Thymus (tissue), 14 donors: ENCODE measurements at places on chromosomes 6 and 20. TPM values are rescaled to one million over a fixed set of nuclear protein-coding genes. Genes with fewer than 3 reads are reported as not detected.
A peak's percentile ranks its signal among the peaks of the same experiment; 100 is the strongest.

The RIPPLY2 gene
- total RNA-seq = 0.28 TPM

The NRSN1 gene
- total RNA-seq = 0.05 TPM

The EPB41L1 gene
- 3.1 TPM for total RNA-seq

The TRIM31 gene
- 0.28 TPM for total RNA-seq

The LRFN2 gene
- 0.38 TPM for total RNA-seq

The LY6G6C gene
- not detected for total RNA-seq

GRCh38 chr6:32439602-32440214, at the start of gene HLA-DRA:
Gene HLA-DRA (plus strand): TSS chr6:32439887. CDS start chr6:32439951, 64 bp downstream.
- peak; percentile 86 for DNase-seq

- DNase-seq = no peak
Observed at GRCh38 chr6:155549928-155550327, 94.3 kb upstream of the NOX3 start.

DNA sequence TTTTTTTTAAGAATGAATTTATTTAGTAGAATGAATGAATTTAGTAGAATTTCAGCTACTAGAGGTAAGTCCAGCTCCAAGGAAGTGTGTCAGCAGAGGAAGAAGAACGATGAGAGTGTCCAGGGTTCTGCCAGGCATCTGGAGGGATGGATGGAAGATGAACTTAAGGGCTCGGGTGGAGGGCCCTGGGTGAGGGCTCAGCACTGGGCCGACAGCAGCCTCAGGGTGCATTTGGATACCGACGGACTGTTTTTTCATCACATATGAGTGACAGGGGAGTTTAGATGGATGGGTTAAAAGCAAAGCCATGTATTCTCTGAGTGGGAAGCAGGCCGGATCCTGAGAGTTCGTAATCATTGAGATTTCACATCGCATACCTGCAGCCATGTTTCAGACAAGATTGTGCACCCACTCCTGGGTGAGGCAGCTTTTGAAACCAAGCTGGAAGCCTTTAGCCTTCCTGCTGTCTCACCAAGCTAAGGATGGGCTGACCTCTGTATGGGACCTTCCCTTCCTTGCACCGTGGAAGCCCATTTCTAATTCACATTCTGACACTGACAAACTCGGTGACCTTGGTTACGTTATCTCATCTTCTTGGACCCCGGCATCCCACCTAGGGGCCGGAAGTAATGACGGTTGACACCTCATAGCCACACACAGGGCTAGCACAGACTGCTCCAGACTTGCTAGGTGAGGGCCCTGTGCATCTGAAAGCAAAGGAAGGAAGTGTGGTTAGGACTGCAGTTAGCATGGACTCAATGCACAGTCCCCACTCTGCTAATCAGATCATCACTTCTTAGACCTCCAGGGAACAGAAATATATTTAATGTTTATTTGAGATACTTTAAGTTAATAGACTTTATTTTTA, 228.5 kb downstream of the SLC24A3 start:
- DNase-seq = no peak

- DNase-seq = peak; percentile 1
Observed at GRCh38 chr20:63102721-63103375, 96.1 kb upstream of the BHLHE23 start.

DNA sequence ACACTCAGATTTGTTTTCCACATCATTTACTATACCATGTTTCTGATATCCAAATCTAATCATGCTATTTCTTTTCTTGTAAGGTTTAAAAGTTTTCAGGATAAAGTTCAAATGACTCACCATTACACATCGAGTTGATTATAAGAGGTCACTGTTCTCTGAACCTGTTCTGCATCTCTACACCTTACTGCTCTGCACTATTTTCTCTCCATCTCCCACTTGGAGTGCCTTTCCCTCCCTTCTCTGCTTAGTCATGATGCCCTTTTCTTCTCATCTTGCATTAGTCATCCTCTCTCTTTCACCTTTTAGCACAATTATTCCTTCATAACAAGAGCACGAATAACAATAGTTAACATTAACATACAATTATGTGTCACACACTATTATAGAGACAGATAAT, 37.5 kb upstream of the FUT9 start:
- no peak for DNase-seq

GRCh38 chr20:39602649-39603048, 640.5 kb downstream of the DHX35 start:
- no peak for DNase-seq

DNA sequence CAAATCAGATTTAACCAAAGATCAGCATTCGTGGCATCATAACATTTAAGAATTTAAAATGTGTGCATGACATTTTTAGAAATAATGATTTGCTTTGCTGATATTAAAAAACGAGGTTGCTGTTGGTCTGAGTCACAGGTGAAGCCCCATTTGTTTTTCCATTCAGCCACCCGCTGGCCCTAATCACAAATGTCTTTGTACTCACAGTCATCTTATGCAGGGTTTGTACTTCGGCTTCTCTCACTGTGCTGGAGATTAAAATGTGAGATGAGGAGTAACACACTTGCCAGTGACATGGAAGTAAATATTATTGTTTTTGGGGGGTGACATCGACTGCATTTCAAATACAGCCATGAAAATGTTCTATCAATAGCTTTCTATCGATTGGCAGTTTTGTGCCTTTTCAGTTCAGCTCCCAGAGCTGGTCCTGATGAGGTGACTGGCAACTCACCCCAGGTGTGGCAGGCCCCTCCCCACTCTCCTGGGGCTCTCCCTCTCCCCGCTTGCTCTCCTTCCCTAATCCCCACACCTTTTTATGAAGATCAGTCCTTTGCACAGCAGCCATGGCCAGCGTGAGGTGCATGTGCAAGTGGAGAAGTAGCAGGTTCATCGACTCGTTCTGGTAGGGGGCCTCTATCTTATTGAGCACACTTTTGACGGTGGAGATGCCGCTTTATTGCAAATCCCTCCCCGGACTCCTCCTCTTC, 58.8 kb upstream of the FUCA2 start:
- no peak for DNase-seq

GRCh38 chr6:155894758-155895157, 439.1 kb upstream of the NOX3 start:
- DNase-seq = peak; percentile 32

DNA sequence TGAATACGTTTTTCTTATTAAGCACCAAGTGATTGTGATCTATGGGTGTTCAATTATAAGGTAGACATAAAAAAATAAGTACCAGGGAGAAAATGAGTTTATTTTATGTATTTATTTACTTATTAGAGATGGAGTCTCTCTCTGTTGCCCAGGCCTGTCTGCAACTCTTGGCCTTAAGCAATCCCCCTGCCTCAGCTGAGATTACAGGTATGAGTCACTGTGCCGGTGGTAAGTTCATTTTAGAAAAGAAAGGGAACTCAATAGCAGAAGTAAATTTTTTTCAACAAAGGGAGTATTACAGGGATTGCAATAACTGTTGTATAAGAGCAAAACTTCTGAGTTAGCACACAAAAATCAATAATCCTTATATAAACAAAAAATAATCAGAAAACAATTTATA, 98.7 kb upstream of the FUT9 start:
- no peak for DNase-seq

DNA sequence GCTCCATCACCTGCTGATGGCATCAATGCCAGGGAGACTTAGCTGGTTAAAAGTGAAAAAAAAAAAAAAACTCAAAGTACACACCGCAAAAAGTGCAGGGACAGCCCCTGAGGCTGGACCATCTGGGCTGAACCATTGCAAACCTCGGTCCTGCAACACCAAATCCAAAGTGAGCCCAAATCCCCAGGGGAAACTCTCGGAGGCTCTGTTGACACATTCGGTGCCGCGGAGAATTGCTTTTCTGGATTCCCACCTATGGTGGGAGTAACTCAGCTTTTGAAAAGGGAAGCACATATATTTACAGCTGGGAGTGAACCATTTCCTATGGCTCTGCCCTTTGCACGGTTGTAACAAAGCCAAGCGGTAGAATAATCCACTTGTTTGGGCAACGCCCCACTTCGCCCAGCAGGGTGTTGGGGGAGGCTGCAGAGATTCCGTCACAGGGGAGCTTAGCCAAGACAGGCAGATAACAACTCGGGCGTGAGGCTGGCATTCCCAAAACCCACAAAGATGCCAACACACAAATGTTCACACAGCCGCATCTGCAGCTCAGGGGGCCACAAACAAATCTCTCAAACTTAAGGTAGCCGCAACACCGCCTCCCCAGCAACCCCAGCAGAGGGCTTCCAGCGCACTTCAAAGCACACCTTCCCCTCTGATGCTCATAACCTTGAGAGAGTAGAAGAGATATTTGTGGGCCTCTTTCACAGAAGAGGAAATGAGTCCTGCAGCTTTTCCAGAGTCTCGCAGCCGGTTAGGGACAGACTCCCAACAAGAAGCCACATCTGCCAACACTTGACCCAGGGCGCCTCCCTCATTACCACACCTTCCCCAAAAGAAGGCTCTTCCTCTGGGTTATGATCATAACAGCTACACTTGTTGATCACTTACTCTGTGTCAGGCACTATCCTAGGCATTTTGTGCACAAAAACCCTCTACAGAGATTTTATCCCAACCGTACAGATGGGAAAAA, 11.4 kb downstream of the ZC3H12D start:
- DNase-seq = no peak

- no peak for DNase-seq
Observed at GRCh38 chr6:30352550-30352949, 7.6 kb downstream of the RPP21 start.

DNA sequence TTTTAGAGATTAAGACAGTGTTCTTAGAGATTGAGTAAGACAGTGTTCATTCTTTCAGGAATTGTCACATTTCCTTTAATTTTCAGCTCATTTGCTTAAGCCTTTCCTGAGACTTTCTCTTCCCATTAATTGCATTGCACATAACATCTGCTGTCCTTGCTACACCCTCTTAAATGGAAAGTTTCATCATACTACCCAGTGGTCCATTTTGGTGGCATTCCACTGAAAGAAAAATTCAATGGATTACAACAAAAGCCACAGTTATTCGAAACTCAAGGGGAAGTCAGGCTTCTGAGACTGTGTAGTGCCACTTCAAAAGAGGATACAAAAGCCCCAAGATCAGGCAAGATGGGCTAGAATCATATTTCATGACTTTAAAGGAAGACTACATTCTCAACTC, 64.0 kb downstream of the RSPO3 start:
- no peak for DNase-seq

DNA sequence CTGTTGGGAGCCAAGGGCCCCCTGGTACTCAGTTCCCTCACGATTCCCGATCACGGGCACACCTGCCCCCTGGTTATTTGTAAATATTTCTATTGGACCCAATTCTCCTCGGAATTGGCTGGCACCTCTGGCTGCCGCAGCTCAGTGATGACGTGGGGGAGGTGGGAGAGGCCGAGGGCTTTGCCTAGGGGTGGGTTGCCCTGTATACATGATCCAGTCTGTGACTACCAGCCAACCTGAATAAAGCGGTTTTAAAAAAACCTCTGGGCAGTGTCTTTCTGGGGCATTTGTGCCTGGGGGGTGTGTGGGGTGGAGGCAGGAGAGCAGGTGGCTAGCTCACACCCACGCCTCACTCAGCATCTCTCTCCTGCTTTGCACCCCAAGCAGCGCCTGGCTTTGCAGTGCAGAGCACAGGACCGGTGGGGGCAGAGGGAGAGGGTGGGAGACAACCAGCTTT, 42.2 kb downstream of the VSTM2L start:
- DNase-seq = no peak

GRCh38 chr6:127486934-127487333, 27.7 kb upstream of the KIAA0408 start:
- DNase-seq = no peak

GRCh38 chr6:154995254-154996015, at the start of gene TIAM2:
Gene TIAM2 (plus strand): TSS chr6:154995315. CDS start chr6:155129224, 133,909 bp downstream.
- peak; percentile 8 for DNase-seq

DNA sequence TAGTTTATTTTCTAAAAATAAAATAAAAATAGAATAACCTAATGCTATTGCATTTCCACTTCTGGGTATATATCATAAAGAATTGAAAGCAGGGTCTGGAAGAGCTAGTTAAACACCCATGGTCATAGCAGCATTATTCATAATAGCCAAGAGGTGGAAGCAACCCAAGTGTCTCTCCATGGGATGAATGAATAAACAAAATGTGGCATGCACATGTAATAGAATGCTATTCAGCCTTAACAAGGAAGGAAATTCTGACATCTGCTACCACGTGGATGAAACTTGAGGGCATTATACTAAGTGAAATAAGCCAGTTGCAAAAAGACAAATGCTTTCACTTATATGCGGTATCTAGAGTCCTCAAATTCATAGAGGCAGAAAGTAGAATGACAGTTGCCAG, 130.8 kb downstream of the TIAM2 start:
- DNase-seq = no peak

GRCh38 chr6:139600343-139600742, 225.9 kb upstream of the CITED2 start:
- no peak for DNase-seq

- no peak for DNase-seq
Observed at GRCh38 chr6:28974505-28974904, 30.6 kb downstream of the ZNF311 start.

- DNase-seq = no peak
Observed at GRCh38 chr6:123638865-123639264, 2.1 kb upstream of the TRDN start.

GRCh38 chr6:117389227-117390057, 36.3 kb downstream of the ROS1 start:
- no peak for DNase-seq

DNA sequence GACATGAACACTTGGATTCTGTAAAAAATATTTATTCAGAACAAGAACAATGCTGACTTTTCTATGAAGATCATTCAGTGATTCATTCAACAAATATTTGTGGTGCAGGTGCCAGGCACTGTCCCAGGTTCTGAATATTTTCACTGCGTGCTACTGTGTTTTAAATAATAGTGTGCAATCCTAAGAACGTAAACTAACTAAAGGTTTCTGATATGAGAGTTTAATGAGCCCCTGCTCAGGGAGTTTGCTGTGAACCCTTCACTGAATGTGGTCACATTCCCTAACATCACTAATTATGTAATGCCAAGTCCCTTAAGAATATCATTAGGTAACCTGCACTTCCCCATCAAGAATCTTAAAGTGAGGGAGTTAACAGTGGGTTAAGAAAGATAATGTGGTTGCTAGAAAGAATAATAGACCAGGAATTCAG, 1.7 kb upstream of the TMEM170B start:
- no peak for DNase-seq

- DNase-seq = no peak
Observed at GRCh38 chr20:18390201-18390600, 76.6 kb downstream of the DZANK1 start.

DNA sequence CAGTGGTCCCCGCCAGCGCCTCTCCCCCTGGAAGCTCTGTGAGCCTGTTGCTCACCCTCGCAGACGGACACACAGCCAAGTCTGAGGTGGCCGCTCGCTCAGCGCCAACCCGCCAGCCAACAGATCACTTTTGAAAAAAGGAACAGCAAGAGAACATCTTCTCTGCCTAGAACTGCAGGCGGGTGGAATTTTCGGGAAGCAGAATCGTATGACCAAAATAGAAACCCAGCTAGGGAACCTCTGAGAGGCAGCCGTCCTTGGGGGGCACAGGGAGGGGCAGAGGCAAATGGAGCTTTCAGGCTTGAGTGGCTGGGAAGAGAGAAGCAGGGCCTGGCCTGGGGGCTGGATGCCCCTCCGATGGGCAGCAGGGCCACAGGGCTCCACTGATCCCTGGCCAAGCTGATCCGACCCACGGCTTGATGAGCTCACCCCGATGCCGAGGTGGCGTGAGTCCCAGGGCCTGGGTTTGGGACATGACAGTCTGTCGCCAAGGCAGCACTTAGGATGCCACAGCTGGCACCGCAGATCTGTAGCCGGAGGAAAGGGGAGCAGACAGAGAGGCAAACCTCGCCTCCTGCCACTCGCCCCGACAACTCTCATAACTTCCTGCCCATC, 9.8 kb downstream of the NFATC2 start:
- DNase-seq = no peak
